ENCODE measurements at places on chromosomes 6 and 20.

DNA sequence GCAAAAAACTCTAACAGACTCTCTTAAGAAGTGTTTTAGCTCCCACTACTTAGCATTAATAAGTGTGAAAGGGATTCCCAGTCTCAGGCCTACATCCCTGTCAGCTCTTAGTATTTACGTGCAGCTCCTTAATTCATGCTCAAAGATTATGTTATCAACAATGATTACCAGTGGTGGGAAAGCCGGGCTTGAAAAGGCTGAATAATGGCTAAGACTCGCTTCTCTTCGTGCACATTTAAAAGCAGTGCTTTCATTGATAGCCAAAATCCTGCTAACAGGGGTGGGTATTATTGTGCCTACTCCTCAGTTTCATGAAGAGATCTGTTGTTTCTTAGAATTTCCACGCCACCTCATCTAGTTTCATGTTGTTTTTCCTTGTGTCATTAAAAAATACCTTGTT lies 518.8 kb downstream of the GRIK2 start:
- H3K27ac ChIP-seq = no peak overlapping the region
- no peaks in the 10 kb centered on the region for H3K36me3 ChIP-seq
- DNase-seq = no peak
- no peaks in the 10 kb centered on the region for H3K4me1 ChIP-seq
- H3K4me3 ChIP-seq = no peak overlapping the region

DNA sequence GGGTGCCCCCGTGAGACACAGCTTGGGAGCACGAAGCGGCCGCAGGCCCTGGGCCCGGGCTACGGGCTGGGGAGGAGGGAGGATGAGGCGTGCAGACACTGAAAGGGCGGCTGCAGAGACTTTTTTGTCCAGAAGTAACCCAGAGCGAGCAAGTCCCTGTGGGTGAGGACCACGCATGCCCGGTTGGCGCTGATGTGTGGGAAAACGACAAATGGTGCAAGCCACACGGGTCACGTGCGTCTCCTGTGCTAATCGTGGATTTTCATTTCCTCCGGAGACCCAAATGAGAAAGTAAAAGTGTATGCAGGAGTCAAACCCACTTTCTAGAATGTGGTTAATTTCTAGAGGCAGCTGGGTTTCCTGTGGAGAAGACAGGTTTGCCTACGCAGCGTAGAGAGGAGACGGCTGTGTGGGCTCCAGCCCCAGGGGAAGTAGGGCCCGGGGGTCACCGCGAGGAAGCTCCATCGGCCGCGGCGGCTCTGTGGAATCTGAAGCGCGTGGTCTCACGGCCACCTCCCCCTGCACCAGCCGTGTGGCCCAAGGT lies 19.0 kb downstream of the DLL1 start:
- peak overlapping the region; percentile 44 for H3K27ac ChIP-seq
- H3K27me3 ChIP-seq = no peaks in the 10 kb centered on the region
- H3K4me3 ChIP-seq = peak overlapping the region; percentile 52
- H3K4me1 ChIP-seq = peaks cover 13% of the 10 kb centered on the region
- no peaks in the 10 kb centered on the region for H3K36me3 ChIP-seq
- peak; percentile 61 for DNase-seq

- H3K27me3 ChIP-seq = no peaks in the 10 kb centered on the region
- H3K4me1 ChIP-seq = no peaks in the 10 kb centered on the region
- no peak for DNase-seq
Observed at GRCh38 chr6:134574491-134574890, 256.6 kb upstream of the SGK1 start.

DNA sequence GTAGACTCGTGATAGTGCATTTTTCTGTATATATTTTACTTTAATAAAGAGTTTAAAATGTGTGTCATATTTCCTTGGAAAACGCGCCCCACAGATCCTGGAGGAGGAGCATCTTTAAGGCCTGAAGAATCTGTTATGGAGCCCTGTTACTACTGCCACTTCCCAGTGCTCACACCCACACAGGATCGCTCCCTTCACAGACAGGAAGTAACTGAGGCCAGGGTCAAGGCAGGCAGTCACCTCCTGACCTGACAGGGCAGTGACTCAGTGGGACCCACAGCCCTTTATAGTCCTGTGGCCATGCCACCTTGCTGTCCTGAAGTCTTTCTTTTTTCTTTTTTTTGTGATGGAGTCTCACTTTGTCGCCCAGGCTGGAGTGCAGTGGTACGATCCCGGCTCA lies 9.0 kb downstream of the RRBP1 start:
- H3K4me1 ChIP-seq = no peaks in the 10 kb centered on the region
- H3K27me3 ChIP-seq = no peaks in the 10 kb centered on the region
- no peak overlapping the region for H3K4me3 ChIP-seq
- no peaks in the 10 kb centered on the region for H3K36me3 ChIP-seq
- H3K27ac ChIP-seq = no peak overlapping the region
- DNase-seq = no peak

GRCh38 chr6:133456944-133457343 lies 215.8 kb downstream of the EYA4 start:
- no peak overlapping the region for H3K27ac ChIP-seq
- no peak for DNase-seq
- no peaks in the 10 kb centered on the region for H3K27me3 ChIP-seq

- no peaks in the 10 kb centered on the region for H3K4me1 ChIP-seq
- H3K27ac ChIP-seq = no peak overlapping the region
- no peak overlapping the region for H3K4me3 ChIP-seq
- DNase-seq = no peak
Observed at GRCh38 chr6:34229877-34230276, 6.8 kb upstream of the HMGA1 start.

DNA sequence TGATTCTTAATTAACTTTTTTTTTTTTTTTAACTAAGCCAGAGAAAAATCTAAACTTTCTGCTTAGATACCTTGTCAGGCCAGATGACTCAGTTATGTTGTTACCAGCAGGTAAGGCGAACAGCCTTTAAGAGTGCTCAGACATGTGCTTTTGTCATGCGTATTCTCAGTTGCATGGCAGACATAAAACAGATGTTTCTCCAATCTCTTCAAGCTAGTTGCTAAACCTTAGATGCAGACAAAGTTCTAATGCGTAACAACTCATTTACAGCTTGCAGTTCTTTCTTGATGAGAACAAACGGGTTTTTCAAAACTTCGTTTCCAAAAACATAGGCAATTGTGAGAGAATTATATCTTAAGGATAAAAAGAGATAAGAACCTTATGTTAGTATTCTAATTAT lies 49.6 kb upstream of the GFRAL start:
- no peak for DNase-seq
- H3K36me3 ChIP-seq = no peaks in the 10 kb centered on the region
- H3K27me3 ChIP-seq = no peaks in the 10 kb centered on the region
- no peaks in the 10 kb centered on the region for H3K4me1 ChIP-seq
- H3K4me3 ChIP-seq = no peak overlapping the region

DNA sequence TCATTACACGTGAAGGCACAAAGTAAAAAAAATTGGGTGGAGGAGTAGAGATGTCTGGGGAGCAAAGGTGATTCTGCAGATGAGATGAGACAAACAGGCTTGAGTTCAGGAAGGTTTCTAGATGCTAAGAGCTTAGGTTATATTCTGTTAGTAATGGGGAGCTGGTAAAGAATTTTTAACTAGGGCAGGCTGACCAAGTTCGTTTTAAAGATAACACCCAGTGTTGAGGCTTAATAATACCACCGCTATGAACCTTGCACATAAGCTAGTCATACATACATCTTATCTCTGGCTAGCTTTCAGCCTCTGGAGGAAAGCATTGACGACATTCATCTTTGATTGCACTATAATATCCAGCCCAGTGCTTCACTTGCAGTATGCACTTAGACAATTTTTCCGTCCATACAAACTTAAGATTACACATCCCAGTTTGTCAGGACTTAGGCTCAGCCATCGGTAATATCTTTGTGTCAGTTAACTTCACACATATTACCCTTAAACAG lies 12.1 kb downstream of the NHSL1 start:
- H3K36me3 ChIP-seq = no peaks in the 10 kb centered on the region
- H3K4me3 ChIP-seq = no peak overlapping the region
- no peaks in the 10 kb centered on the region for H3K27me3 ChIP-seq
- no peak for DNase-seq
- H3K4me1 ChIP-seq = no peaks in the 10 kb centered on the region

DNA sequence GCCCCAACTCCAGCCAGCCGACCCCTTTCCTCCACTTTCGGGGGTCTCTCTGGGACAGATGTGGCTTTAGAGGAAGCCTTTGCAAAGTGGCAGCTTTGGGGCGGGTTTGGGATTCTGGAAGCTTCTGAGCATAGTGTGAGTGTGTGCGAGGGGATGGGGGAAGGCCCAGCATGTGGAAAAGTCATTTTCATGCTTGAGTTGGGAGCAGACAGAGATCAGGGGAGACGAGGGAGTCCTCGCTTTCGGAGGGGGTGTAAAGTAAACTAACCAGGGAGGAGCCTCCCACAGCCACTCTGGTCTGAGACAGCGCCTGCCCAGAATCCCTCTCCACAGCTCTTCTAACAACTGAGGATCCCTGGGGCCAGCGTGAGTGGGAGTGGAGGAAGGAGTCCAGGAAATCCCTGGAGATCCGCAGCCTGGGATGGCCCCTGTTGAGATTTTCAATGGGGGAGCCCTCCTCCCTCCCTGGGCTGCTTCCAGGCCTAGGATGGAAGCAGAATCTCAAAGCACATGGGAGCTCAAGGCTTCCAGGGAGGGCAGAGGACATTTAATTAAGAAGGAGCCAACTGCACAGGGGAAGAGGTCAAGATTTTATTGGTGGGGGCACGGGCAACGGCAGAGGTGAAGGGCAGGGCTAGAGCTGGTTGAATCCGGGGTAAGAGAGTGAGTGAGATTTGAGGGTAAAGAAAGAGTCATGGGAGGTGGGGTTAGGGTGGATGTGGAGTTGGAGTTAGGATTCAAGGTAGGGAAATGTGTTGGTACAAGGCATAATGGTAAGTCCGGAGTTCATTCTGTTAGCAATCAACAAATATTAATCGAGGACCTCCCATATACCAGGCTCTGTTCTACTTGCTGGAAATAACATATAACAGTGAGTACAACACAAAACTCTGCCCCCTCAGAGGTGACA lies 102.3 kb upstream of the FOXP4 start:
- H3K27ac ChIP-seq = no peak overlapping the region
- DNase-seq = no peak
- no peak overlapping the region for H3K4me3 ChIP-seq
- H3K27me3 ChIP-seq = no peaks in the 10 kb centered on the region
- H3K4me1 ChIP-seq = peaks cover 38% of the 10 kb centered on the region

DNA sequence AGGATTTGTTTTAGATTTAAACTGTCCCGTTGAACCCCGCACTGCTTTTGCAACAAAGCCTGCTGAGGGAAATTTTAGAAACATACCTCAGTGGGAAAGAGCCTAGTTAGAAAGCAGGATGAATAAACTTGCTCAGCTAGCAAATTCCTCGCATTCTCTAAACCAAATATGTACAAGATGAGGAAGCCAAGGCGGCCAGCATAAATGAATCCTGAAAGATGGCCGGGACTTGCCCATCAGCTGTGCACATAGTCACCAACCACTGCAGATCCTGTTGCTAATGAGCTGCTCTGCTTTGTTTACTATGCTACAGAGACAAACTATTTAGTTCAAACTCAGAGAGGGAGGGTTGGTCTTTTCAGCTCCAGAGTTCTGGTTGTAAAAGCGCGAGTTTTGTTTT lies 49.0 kb downstream of the TMEM170B start:
- no peaks in the 10 kb centered on the region for H3K27me3 ChIP-seq
- no peak overlapping the region for H3K27ac ChIP-seq
- no peak overlapping the region for H3K4me3 ChIP-seq
- no peak for DNase-seq
- no peaks in the 10 kb centered on the region for H3K4me1 ChIP-seq

GRCh38 chr20:58891718-58892140 lies 39.2 kb downstream of the GNAS start:
- DNase-seq = peak; percentile 27
- peaks cover 29% of the 10 kb centered on the region for H3K4me1 ChIP-seq
- peak overlapping the region; percentile 93 for H3K4me3 ChIP-seq
- H3K27me3 ChIP-seq = no peaks in the 10 kb centered on the region
- peaks cover 6% of the 10 kb centered on the region for H3K36me3 ChIP-seq
- H3K27ac ChIP-seq = peak overlapping the region; percentile 90

- no peaks in the 10 kb centered on the region for H3K36me3 ChIP-seq
- DNase-seq = no peak
- H3K4me1 ChIP-seq = no peaks in the 10 kb centered on the region
- no peak overlapping the region for H3K4me3 ChIP-seq
- no peaks in the 10 kb centered on the region for H3K27me3 ChIP-seq
Observed at GRCh38 chr6:122715725-122716124, 63.8 kb upstream of the FABP7 start.

DNA sequence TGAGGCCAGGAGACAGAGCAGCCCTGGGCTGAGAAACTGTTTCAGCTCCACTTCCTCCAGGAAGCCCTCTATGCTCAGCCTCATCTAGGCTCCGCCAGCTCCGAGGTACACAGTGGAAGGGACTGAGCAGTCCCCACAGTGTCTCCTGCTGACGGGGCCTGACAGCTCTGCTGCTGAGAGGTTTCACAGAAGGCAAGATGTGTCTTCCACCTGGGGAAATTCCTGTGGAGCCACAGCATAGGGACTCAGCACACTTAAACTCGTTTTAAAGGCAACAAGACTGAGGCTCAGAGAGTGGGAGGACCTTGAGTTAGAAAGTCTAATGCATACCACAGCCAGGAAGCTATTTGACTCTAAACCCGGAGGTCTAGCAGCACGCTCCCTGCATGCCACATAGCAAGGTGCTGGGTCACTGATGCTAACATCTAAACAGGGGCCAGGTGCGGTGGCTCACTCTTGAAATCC lies 6.8 kb downstream of the ADA start:
- H3K27ac ChIP-seq = peak overlapping the region; percentile 69
- no peak overlapping the region for H3K4me3 ChIP-seq
- peaks cover 76% of the 10 kb centered on the region for H3K4me1 ChIP-seq
- no peaks in the 10 kb centered on the region for H3K27me3 ChIP-seq

- H3K4me1 ChIP-seq = no peaks in the 10 kb centered on the region
- no peak overlapping the region for H3K4me3 ChIP-seq
- H3K36me3 ChIP-seq = no peaks in the 10 kb centered on the region
- H3K27me3 ChIP-seq = no peaks in the 10 kb centered on the region
Observed at GRCh38 chr6:162200041-162200440, 527.5 kb downstream of the PRKN start.

- H3K27ac ChIP-seq = no peak overlapping the region
- H3K36me3 ChIP-seq = no peaks in the 10 kb centered on the region
- no peak for DNase-seq
Observed at GRCh38 chr6:13407709-13408695, 79.4 kb downstream of the GFOD1 start.

GRCh38 chr6:84103029-84103428 lies 69.5 kb downstream of the MRAP2 start:
- no peak overlapping the region for H3K27ac ChIP-seq
- no peak for DNase-seq
- H3K27me3 ChIP-seq = no peaks in the 10 kb centered on the region
- H3K4me1 ChIP-seq = no peaks in the 10 kb centered on the region
- H3K4me3 ChIP-seq = no peak overlapping the region

GRCh38 chr6:165906-166305 lies 126.4 kb upstream of the DUSP22 start:
- H3K36me3 ChIP-seq = no peaks in the 10 kb centered on the region
- H3K27me3 ChIP-seq = no peaks in the 10 kb centered on the region
- no peak for DNase-seq

- DNase-seq = no peak
- no peak overlapping the region for H3K27ac ChIP-seq
- H3K4me3 ChIP-seq = no peak overlapping the region
- H3K4me1 ChIP-seq = no peaks in the 10 kb centered on the region
- no peaks in the 10 kb centered on the region for H3K27me3 ChIP-seq
- no peaks in the 10 kb centered on the region for H3K36me3 ChIP-seq
Observed at GRCh38 chr20:10731190-10731965, 57.6 kb upstream of the JAG1 start.

- no peak overlapping the region for H3K27ac ChIP-seq
- no peaks in the 10 kb centered on the region for H3K36me3 ChIP-seq
- H3K4me3 ChIP-seq = no peak overlapping the region
Observed at GRCh38 chr6:16389642-16390041, 151.3 kb downstream of the GMPR start.

Data from effector memory CD4-positive, alpha-beta T cell (primary cell).